ENCODE measurements at places on chromosomes 5 and 9.

GRCh38 chr9:114386361-114386885, 1.4 kb downstream of the AKNA start:
- no peak for DNase-seq

DNA sequence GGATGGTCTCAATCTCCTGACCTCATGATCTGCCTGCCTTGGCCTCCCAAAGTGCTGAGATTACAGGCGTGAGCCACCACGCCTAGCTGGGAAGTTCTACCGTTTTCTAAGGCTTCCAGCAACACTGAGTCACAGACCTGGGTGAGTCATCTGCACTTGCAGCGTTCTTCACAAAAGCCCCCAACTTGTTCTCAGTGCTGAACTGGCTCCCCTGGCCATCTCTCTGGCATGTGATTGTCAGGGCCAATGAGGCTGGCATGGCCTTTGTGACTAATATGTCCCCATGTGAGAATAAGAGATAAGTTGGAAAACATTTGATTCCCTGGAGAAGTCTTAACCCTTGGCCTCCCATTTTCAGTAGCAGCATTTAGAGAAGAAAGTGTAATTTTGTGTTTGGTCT, 124.4 kb downstream of the WDR41 start:
- DNase-seq, result no peak

- no peak for DNase-seq
Measured at GRCh38 chr9:94630833-94631232, 8.5 kb downstream of the FBP1 start.

GRCh38 chr9:27533311-27533710, 3.7 kb upstream of the MOB3B start:
- no peak for DNase-seq

DNA sequence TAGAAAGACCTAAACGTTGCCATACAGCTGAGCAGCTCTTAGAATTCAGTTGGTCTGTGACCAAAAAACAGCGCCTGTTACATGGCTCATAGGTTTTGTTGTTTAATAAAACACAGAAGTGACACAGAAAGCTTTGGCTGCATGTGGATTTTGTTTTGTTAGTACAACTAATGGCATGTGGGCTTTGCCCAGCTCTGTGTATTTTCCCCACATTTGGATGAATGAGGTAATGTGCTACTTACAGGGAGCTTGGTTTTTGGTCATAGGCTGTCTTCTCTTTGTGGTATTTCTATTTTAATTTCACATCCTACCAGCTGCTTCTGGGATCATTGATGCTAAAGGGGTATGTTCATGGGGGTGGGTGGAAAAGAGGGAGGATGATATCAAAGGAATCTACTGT, 37.0 kb upstream of the POU4F3 start:
- DNase-seq, result no peak

GRCh38 chr9:130626249-130626996, 38.0 kb upstream of the PRDM12 start:
- peak; percentile 16 for DNase-seq

GRCh38 chr9:123365881-123366528, 10.0 kb downstream of the CRB2 start:
- no peak for DNase-seq

- peak; percentile 32 for DNase-seq
Measured at GRCh38 chr9:33620738-33621439, 96.8 kb downstream of the ANKRD18B start.

- no peak for DNase-seq
Measured at GRCh38 chr5:134877159-134877558, 3.0 kb downstream of the TXNDC15 start.

DNA sequence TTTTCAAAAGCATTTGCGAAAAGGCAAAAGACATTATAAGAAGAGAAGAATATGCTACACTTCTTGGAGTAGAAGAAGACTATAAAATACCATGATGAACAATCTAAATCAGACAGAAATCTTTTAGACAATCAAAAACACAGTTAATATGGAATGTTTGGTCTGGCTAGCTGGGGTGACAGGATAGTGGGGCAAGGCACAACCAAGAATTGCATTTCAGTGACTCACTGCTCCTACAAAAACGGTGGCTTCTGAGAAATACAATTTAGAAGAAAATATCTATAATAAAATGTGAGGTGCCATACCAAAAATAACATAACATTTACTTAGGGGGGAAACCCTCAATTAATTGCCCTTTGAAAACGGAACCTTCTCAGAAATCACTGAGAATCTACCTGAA, 363.4 kb downstream of the NPR3 start:
- DNase-seq, result no peak
